Left lobe of liver (tissue), 2 donors: ENCODE measurements at places on chromosomes 2 and 18.

DNA sequence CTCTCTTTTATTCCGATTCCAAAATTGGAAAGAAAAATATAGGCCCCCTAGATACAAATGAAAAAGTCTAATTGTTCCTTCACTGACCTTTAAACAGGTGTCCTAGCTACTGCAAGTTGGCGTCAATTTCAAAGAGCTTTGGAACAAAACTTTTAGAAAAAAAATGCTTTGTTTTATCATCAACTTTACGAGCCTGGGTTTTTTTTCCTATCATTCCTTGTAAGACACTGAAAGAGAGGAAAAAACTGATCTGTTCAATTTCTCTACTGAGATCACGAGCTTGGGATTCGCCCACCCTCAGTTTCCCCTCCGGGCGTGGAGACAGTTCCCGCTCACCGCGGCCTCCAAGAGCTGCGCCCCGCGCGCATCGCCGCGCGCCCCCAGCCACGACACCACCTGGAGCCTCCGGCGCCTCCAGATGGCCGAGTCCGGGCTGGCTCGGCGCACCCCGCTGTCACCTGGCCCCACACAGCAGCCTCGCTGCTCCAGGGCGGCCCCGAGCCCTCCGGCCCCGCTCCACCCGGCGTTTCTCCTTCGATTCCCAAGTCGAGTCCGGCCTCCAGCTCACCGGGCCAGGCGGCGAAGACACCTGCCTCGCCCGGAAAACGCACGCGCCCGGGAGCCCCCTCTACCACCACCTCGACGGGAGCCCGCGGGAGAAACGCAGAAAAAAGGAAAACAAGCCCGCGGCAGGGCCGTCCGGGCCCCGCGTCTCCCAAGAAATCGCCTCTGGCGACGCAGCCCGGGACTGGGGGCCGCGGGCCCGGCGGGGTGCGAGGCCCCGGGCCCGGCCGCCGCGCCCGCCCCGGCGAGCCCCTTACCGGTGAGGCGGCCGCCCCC, 656 bp downstream of the TBC1D8 start:
- DNase-seq, result peak; percentile 58

DNA sequence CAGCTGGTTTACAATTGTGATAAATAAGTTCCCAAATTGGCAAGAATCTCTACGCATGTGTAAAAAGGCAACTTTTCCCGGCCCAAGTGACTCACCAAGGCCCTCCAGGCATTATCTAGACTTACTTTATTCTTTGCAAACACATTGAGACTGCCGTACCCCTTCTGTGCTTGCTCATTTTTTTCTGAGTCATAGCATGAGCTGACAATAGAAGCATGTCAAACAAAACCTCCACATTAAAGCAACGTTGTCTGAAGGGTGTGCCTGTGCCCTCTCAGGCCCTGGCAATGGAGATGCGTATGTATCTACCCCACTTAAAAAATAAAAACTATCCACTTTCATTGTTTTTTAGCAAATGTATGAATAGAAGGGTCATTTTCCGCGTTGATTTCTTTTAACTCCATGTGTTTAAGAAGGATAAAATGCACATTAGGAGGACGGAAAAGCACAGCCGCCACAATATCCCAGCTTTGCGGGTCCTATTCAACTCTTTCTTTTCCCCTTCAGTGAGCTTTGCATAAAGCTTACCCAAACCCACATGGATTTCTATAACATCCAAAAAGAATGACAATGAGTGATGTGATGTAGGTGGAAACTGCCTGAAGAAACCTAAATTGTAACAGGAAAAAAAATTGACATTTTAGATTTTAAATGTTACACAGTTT, 298.2 kb downstream of the CDCA7 start:
- no peak for DNase-seq

- DNase-seq, result no peak
Observed at GRCh38 chr2:240561325-240561971, 1.3 kb downstream of the DUSP28 start.

DNA sequence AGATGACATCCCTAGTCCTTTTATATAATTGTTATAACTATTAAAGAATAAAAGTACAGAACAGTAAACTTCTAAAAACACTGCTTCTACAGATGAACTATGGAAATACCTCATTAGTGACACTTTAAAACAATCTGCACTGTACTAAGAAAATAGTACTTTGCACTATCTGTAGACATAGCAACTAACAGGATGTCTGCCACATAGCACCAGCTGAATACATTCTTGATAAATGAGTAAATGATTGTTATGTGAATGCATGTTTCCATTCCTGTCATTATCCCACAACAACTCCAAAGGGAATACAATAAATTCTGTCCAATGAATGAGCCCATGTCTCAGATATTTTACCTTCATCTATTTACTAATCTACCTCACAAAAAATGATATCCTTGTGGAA, 115.3 kb upstream of the SLC35G4 start:
- no peak for DNase-seq

DNA sequence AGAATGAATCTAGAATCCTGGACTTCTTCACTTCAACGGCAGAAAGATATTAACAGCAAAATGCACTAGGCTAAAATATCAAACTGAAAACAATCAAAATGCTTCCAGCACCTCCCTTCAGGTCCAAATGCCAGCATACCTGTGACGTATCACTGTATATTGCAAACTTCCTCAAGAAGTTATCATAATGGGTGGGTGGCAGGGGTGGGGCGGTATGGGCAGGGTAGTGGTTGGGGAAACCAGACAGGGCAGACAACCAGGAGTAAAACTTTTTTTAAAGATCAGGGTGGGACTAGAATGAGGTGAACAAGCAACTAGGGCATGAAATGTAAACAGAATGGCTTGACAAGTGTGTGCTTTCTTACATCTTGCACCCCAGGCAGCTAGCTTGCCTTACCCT, 140.9 kb downstream of the SATB2 start:
- no peak for DNase-seq

- no peak for DNase-seq
Observed at GRCh38 chr2:210481601-210482175, 5.1 kb upstream of the LANCL1 start.

GRCh38 chr18:13809043-13809430, 14.9 kb upstream of the MC5R start:
- DNase-seq, result no peak

- DNase-seq, result no peak
Observed at GRCh38 chr2:187580462-187581124, 26.4 kb upstream of the TFPI start.

DNA sequence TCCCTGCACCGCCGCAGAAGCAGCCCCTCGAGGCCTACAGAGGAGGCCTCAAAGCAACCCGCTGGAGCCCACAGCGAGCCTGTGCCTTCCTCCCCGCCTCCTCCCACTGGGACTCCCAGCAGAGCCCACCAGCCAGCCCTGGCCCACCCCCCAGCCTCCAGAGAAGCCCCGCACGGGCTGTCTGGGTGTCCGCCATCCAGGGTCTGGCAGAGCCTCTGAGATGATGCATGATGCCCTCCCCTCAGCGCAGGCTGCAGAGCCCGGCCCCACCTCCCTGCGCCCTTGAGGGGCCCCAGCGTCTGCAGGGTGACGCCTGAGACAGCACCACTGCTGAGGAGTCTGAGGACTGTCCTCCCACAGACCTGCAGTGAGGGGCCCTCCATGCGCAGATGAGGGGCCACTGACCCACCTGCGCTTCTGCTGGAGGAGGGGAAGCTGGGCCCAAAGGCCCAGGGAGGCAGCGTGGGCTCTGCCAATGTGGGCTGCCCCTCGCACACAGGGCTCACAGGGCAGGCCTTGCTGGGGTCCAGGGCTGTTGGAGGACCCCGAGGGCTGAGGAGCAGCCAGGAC, 31.2 kb downstream of the GPC1 start:
- DNase-seq, result peak; percentile 42

DNA sequence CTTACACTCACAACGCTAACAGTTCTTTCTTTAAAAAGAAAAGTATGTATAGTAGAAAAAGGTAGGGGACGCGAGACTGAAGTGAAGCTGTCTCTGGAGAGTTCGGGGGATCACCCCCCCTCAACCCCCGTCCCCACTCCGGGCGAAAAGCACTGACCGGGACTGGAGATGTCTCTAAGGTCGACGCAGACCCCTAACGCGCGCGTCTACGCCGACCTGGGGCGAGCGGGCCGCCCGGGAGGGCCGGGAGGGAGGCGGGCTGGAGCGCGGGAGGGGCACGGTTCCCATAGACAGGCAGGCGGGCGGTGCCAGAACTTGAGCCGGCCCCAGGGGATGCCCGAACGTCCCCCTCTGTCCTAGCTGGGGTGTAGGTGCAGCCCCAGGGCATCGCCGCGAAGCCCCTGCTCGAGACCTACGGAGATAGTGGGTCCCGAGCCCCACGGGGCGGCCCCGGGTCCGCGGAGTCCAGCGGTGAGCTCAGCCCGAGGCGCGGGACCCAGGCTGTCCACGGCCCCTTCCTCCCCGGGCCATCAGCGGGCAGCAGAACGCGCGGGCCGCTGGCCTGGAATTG, 82.2 kb downstream of the CHRNA1 start:
- no peak for DNase-seq

DNA sequence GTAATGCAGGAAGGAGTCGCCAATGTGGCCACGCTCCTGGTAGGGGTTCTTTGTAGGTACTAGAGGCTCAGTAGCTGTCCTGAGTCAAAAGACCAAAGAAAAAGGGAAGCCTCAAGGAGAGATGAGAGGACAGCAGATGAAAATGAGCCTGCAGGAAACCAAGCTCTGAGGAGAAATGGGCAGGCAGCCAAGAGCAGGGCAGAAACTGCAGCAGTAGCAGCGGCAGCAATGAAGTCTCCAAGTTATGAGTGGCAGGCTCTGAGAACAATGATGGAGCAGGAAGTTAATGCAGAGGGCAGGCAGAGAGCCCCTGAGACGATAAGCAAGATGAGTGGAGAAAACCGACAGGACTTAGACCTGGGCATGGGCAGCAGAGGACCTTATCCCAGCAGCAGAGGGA, 48.2 kb upstream of the TMEM200C start:
- DNase-seq, result no peak

DNA sequence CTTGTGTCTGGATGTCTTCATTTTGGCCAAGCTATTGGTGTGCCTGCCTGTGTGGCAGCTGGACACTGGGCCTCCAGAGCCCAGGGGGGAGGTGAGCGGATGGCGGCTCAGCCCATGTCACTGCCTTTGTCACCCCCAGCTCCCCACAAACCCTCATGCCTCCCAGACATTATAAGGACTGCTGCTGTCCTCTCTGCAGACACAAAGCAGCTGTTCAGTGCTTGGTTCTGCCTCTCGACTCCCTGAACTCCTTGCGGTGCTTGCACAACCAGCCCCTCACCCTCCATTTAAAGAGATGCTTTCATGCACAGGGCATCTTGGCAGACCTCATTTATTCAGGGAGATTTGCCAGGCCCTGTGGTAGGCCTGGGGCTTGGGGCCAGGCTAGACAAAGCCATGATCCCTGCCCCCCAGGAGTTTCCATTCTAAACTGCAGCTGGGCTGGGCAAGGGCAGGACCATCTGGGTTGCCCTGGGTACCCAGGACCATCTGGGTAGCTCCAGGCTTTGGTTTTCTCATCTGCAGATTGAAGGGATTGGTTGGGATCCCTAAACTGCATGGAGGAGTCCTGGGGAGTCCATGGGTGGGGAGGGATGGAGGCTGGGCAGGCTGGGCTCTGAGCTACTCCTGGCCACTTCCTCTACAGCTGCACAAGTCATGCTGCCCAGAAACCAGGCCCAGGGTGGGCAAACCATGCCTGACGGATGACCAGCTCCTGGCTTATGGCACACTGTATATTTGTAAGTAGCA, 168.5 kb downstream of the CELF4 start:
- no peak for DNase-seq
